Activated T-helper 1 cell treated with Interleukin-2 at 50 U/mL for 16 hours (primary cell): ENCODE measurements at places on chromosomes 13 and 19.

GRCh38 chr13:23963947-23964346 lies 66.6 kb upstream of the C1QTNF9B start:
- DNase-seq = no peak

- no peak for DNase-seq
Measured at GRCh38 chr13:46622630-46623256, 69.8 kb downstream of the LRCH1 start.

DNA sequence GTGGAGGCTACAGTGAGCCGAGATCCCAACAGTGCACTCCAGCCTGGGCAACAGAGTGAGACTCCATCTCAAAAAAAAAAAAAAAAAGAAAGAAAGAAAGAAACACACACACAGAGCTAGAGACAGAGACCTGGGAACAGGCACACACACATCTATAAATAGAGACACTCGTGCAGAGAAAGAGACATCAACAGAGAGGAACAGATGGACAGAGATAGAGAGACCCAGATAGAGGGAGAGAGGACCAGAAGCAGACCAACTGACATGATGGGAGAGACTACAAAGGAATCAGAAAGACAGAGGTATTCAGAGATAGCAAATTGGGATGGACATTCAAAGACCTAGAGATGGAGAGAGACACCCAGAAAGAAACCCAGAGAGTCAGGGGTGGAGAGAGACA lies 2.1 kb upstream of the CA11 start:
- DNase-seq = no peak

GRCh38 chr13:98944336-98944735 lies 33.5 kb downstream of the DOCK9 start:
- DNase-seq = no peak

- no peak for DNase-seq
Measured at GRCh38 chr13:21971662-21972621, 301.1 kb downstream of the FGF9 start.

- no peak for DNase-seq
Measured at GRCh38 chr13:53238261-53238660, 209.6 kb downstream of the OLFM4 start.

DNA sequence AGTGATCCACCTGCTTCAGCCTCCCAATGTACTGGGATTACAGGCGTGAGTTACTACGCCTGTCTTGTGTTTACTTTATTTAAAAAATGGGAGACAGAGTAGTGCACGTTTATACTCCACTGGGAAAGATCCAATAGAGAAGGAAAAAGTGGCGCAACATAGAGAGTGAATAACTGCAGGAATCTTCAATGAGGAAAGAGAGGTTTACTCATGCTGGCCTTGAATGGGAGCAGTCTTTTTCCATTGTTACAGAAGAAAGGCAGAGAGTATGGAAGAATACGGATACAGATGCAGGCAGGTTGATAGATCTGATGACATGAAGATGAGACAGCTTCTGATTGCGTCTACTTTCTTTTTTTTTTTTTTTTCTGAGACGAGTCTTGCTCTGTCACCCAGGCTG lies 4.6 kb upstream of the WDFY2 start:
- DNase-seq = no peak

- no peak for DNase-seq
Measured at GRCh38 chr13:48086272-48086671, 8.6 kb downstream of the MED4 start.

- no peak for DNase-seq
Measured at GRCh38 chr19:49767381-49767780, 580 bp downstream of the AP2A1 start.

- DNase-seq = no peak
Measured at GRCh38 chr13:46101484-46102254, 3.2 kb downstream of the CPB2 start.
